Activated T-helper 1 cell treated with Interleukin-2 at 50 U/mL for 16 hours (primary cell): ENCODE measurements at places on chromosomes 13 and 19.

- DNase-seq = no peak
Observed at GRCh38 chr19:56106993-56107392, 14.1 kb downstream of the ZNF787 start.

- DNase-seq = no peak
Observed at GRCh38 chr19:16375157-16375935, 50.7 kb downstream of the KLF2 start.

DNA sequence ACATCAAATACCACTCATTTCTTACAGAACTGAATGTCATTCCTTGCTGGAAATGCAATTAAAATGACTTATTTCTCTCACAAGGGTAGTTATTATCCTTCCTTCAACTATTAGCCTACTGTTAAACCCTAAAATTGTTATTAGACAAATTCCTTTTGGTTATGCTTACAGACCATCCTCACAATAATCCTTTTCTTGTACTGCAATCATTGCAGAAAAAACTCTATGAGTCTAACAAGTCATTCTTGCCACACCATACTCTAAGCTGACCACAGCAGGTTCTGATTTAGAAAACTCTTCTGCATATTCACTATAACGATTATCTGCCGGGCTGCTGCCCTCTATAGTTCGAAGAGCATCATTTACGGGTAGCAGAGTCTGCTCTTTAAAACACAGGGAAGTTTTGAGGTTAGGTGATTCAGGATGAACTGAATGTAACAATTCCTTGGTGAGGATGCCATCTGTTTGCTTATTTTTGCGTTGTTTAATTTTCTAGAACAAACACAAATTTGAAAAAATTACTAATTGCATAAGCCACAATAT is 38.2 kb downstream of the MTMR6 start:
- DNase-seq = no peak

DNA sequence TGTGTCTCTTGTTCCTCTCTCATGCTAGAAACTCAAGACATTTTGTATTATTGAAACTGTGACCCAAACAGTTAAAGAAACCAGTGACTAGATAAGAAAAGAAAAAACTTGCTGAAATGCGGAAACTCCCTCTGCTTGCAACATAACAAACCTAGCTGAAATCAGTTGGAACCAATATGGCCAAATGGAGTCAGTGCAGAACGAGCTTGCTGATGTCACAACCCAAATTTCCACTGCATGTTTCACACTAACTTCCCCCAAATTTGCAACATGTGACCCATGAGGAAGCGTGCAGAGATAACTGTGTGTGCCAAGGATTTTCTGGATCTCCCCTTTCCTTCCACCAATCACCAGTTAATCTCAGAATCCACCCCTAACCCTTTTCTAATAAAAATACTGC is 208.0 kb downstream of the DLEU7 start:
- no peak for DNase-seq

- no peak for DNase-seq
Observed at GRCh38 chr13:107203146-107203847, 635.4 kb upstream of the ARGLU1 start.

DNA sequence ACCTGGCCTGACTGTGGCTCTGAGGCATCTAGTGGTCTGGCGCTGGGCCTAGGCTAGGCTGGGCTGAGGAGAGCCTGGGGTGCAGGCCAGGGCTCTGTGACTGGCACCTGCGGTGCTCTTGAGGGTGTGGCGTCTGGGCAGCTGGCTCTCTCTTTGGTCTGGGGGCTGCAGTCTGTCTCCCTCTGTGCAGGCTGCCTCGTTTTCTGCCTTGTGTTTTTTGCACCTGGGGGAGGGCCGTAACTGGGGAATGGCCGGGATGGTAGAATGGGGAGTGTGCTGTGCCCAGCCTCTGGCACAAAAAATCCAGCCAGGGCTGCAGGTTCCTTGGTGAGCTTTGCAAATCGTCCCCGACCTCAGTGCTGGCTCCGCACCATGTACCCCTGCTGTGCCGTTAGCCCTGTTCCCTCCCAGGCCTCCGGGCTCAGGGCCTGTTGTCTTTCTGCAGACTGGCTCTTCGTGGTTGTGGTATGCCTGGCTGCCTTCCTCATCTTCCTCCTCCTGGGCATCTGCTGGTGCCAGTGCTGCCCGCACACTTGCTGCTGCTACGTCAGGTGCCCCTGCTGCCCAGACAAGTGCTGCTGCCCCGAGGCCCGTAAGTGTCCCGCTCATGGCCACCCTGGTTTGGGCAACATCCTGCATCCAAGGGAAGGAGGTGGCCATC is 6.5 kb upstream of the USF2 start:
- DNase-seq = no peak

GRCh38 chr13:36986462-36987240 is 12.5 kb downstream of the ALG5 start:
- no peak for DNase-seq

DNA sequence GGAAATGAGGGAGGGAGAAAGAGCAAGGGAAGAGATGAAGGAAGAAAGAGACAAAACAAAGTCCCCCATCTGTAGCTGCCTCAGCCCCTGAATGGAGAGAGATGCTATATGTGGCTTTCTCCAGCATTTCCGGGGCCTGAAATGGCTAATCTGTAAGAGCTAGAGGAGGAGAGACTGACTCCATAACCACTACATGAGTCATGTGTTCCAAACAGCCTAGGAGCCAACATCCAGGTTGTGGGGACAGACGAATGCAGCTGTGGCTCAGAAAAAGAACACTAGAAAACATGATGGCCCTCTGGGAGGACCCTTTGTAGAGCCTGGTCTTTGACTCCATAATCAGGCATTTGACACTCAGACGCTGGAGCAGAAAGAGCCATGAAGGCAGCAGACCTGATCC is 292.0 kb upstream of the ZNF507 start:
- no peak for DNase-seq

DNA sequence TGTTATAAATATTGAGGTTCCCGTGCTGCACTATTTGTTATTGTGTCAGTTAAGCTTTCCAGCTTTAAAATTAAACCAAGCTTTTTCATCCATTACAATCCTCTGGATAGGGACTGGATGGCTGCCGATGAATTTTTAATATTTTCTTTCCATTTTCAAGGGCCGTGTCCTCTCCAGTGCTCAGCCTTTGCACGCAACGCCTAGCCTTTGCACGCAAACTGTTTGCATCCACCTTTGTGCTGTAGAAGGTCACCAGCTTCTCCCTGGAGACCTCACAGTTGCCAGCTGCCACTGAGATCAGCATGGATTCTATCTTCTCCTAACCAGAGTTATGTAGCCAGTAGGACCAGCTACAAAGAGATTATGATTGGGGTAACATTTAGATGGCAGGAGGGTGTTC is 240.5 kb downstream of the SLC7A1 start:
- no peak for DNase-seq

- DNase-seq = no peak
Observed at GRCh38 chr13:91632086-91632485, 233.7 kb downstream of the GPC5 start.

- DNase-seq = no peak
Observed at GRCh38 chr13:24650161-24650560, 30.0 kb upstream of the ATP12A start.

GRCh38 chr19:29542776-29543175 is 17.0 kb downstream of the VSTM2B start:
- DNase-seq = no peak

DNA sequence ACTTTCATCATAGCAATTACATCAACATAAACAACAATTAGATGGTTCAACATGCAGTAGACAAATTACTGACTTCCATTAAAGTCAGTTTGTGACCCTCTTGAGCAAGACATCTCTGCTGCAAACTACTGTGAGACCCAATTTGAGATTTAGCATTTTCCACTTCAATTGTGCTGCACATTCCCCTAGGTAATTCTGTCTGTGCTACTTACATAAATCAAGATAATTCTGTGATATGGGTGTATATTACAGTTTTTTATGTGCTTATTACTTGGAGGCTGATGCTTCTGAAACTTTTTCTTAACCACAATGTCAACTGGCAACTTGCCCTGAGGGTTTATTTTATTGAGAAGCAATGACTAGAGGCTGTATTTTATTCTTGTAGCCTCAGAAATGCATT is 1714.4 kb downstream of the OLFM4 start:
- no peak for DNase-seq

GRCh38 chr13:105825071-105825470 is 710.4 kb downstream of the EFNB2 start:
- no peak for DNase-seq

DNA sequence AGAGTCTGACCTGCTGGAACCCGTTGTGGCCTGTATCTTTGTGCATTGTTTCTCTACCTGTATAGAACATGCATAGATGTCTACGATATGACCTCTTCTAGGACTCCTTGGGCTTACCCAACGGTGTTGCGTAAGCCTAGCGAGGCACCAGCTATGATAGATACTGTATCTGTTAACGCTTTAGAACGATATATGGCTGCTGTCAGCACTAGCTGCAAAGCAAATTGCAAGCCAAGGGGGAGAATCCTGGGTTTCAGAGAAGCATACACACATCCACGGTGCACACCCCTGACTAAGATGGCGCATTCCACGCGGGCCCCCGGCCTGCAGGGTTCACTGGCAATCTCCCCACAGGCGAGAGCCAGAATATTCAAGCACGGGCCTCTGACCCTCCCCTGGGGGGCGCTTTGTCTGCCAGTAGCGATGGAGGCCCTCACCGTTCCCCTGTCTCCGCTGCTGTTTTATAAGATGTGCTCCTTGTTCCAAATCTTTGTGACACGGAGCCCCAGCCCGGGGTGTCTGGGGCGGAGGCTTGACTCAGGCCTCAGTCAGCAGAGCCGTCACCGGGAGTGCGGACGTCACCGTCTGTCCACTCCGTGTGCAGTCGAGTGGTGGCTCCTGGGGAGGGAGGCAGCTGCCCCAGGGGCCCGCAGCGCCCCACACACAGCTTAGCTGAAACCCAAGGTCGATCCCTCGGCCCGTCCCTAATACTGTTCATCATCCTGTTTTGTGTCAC is 12.9 kb upstream of the RPS15 start:
- no peak for DNase-seq

- no peak for DNase-seq
Observed at GRCh38 chr13:50341526-50341925, 326.3 kb downstream of the KCNRG start.

GRCh38 chr13:100544866-100545683 is 43.5 kb downstream of the GGACT start:
- DNase-seq = no peak

DNA sequence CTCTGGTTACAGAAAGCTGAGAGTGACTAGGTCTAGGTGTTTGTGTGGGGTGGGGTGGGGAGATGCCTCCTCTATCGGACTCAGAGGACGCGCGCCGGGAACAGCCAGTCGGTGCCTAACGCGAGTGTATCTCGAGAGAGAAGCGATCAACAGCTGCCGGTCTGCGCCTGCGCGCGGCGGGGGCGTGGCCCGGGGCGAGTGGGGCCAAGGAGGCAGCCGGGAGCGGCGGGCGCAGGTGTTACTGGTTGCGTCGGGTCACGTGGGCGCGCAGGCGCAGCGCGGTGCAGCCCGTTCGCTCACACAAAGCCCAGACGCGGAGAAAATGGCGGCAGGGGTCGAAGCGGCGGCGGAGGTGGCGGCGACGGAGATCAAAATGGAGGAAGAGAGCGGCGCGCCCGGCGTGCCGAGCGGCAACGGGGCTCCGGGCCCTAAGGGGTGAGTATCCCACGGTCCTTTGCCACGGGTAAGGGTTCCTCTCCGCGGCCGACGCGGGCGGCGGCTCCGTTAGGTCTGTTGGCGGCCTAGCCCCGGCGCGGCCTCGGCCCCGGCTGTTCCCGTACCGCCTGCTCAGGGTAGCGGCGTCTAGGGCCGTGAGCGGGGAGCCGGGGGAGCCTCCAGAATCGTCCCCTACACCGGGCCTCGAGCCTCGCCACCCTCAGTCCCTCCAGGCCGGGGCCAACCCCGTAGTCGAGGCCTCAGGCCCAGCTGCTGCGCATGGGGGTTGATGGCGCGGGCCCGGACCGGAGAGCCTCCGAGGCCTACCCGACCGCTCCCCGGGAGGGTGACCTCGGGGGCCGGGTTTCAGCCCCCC is at the start of gene HNRNPM:
Gene HNRNPM (plus strand): TSS at position 299 of the 811 bp plus-strand sequence. CDS start 24 bp downstream, at position 323.
- DNase-seq = peak; percentile 100

DNA sequence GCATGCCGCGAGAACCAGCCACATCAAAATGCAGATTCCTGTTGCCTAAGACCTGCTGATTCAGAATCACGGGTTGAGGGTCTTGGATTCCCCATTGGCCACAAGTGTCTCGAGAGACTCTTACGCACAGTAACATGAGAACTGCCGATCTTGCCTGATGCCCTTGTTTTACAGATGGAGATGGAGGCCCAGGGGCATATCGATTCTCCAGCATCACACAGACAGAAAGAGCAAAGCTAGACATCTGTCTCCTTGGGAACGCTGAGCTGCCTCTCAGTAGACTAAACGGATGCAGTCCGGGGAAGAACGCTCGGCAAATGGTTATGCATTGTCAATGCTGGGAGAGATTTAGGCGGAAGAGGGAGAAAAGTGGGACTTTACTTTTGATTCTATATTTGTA is 5.4 kb downstream of the NLRP12 start:
- DNase-seq = no peak

- peak; percentile 9 for DNase-seq
Observed at GRCh38 chr13:30865123-30866049, 40.7 kb upstream of the MEDAG start.

DNA sequence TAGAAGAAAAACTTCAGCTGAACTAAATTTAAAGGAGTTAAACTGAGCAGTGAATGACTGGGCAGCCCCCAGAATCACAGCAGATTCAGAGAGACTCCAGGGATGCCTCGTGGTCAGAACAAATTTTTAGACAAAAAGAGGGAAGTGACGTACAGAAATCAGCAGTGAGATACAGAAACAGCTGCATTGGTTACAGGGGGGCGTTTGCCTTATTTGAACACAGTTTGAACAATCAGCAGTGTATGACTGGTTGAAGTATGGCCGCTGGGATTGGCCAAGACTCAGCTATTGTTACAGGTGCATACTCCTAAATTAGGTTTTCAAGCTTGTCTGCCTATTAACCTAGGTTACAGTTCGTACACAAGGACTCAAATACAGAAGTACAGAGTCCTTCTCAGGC is 2.2 kb upstream of the SPRYD7 start:
- no peak for DNase-seq
